ENCODE measurements at places on chromosomes 3 and 15.

DNA sequence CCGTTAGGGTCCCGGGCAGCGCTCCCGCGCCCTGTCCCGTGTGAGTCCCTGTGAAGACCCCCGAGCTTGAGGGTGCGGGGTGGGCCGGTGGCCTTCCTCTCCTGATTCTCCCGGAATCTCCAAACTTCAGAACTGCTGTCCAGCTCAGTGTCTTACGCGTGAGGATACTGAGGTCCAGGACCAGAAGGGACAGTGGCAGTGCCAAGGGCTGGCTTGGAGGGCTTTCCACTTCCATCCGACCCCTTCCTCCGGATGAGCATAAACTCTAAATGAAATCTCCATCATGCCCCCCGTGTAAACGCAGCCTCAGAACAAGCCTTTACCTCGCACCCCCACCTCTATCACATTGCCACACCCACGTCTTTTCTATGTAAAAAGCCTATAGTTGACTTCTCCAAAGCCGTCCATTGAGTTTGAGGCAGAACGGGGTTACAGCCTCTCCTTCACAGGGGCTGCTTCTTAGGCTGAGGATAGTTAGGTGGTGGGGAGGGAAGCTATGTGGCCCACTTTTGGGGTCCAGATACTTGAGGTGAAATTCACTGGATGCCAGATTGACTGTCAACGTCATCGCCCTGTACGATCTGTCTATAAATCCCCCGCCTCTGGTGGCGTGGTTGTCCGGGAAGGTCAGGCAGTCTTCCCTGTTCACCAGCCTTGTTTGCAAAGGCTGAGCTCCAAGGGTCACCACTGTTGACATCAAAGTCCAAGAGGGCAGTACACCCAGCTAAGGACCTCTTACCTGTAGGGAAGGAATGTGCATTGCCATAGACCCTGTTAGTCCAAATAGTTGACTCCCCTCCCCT is 1.1 kb downstream of the EDEM1 start:
- DNase-seq: peak; percentile 15

DNA sequence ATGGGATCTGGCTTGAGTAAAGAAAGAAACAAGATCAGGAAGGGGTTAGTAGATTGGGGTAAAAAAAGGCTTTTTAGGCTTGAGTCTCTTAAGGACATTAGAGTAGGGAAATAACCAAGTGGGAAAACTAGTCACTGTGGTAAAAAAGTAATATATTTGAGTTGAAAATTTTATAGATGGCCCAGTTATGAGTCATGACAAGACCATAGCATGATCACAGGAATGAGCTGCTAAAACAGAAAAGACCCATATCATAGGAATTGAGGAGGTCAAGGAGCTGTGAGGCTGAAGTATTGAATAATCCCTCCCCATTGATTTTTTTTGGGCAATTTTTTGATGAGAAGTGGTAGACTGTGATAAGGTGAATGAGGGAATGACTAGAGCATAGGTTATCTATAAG is 69.2 kb upstream of the TBC1D5 start:
- no peak for DNase-seq

GRCh38 chr3:194488055-194488742 is 1.4 kb upstream of the ATP13A3 start:
- DNase-seq: no peak

DNA sequence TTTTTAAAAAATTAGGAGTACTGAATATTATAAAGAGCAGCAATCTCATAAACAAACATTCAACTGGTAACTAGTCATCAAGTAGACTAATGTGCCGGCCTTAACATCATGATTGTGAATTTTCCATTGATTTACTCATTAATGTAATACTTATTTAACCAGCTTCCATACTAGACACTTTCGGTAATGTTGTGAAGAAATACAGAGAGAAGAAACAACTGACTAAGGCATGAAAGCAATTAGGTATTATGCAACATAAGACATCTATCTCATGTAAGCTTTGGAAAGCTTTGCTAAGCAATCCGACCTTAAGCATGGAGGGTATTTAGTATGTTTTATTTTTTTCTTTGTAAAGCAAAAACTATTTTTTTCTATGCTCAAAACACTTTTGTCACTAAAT is 108.0 kb downstream of the IL1RAP start:
- no peak for DNase-seq

DNA sequence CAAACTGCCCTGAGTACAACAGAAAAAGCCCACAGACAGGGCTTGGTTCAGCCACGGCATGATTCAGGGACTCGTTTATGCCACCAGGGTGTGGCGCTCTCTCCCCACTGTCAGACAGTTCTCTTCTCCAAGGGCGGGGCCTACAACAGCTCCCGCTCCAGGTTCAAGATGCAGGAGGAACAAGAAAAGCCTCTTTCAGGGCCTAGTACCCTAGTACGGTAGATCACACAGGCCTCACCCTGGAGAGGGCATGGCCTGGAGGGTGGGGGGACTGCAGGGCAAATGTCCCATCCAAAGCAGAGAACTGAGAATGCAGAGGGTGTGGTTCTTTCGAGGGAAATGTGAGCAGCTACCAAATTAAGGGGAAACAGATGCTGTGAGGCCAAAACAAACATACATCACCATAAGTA is 12.0 kb downstream of the MESD start:
- DNase-seq: peak; percentile 40

DNA sequence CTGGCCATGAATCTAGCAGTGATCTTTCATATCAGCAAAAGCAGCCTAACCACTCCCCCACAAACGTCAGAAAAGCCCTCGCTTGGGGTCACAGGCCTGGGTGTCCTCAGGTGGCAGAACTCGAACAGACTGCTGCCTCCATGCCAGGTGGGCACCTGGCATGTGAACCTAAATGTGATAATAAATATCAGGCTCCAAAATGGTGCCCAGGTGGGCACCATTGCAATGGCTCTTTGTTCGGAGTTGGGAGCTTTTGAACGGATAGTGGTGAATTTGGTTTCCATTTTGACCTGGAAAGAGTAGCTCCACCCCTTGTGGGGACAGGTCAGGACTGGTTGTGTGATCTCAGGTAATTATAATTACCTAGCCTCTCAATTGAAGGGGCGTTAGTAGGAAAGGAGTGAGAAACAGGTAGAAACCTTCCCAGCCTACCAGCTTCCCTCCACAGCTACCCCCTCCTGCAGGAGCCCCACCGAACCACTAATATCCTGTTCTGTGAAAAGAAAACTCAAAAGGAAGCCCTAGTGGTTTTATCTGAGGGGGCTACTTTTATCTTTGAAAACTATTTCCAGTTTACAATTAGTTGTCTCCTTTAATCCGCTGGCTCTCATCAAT is 18.1 kb downstream of the MYO1E start:
- DNase-seq: no peak

DNA sequence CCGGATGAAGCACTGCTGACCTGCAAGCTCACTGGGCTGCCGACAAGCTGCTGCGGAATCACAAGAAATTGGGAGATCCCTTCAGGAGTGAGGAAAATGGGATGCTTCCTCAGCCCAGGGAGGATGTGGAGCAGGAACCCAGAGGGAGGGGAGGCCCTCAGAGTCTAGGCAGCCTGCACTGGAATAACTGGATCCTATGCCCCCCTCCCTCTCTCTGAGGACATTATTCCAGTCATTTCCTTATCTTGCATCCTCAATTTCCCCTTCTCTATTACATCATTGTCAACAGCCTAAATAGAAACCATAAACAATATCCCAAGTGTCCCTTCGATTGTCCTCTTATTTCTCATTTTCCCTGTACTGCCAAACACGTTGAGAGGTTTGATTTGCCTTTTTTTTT is 169.0 kb downstream of the OPA1 start:
- no peak for DNase-seq

GRCh38 chr3:1251282-1252060 is 158.6 kb downstream of the CNTN6 start:
- DNase-seq: no peak

DNA sequence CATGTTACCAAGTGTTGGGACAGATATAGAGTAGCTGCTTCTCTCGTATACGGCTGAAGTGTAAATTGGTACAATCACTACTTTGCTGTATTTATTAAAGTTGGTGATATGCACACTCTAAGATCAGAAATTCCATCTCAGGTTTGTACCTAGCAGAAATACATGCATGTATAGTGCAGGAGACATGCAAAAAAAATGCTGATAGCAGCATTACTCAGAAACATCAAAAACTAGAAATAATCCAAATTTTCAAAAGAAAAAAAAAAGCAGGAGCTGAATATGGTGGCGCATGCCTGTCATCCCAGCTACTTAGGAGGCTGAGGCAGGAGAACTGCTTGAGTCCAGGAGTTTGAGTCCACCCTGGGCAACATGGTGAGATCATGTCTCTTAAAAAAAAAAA is 31.3 kb upstream of the BCL2A1 start:
- no peak for DNase-seq

GRCh38 chr3:128062033-128062745 is 10.0 kb downstream of the SEC61A1 start:
- DNase-seq: no peak

GRCh38 chr3:67384016-67384415 is 270.4 kb downstream of the SUCLG2 start:
- no peak for DNase-seq

DNA sequence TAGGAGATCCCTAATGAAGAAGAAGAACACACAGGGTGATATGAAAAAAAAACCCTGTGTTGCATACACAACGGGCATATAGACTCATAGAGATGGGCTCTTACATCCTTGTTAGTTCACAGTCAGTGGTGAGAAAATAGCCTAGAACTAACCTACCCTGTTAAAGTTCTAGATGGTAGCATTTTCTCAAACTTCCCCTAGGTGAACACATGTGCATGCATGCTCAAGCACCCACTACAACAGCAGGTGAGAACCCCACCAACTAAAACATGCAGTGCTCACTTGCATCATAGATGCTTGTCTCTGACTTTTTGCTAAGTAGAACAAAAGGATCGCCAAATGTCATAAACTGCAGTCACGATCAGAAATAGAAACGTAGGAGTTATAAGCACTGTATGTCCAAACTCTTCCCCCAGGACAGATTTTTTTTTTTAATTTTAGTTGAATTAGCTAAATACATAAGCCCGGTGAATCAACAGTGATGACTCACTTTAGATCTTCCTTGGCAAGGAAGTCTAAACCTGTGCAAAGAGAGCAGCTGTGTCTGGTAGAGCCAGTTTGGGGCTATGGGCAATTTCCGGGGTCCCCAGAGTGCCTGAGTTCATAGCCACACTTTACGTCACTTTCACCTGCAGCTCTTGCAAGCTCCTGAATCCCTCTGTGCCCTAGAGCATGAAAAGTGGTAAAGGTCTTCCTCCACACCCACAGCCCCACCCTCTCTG is 96.2 kb upstream of the SEMA6D start:
- DNase-seq: no peak

DNA sequence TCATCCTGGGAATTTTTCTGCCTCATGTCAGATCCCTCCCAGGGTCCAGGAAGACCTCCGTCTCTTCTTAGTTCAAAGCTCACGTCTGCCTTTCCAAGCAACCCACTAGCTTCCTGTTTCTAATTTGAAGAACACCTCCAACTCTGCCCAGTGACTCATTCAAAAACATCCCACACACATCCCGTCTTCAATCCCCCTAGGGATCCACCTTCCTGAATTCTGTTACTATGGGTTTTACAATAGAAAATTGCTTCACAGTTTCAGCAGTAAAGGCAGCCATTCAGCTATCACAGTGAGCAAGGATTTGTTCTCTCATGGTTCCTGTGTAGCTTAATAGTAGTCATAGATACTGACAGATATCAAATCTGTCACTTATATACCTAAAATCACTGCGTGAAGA is 308.3 kb upstream of the CCDC54 start:
- no peak for DNase-seq

- DNase-seq: no peak
These were observed 101.8 kb downstream of the PCCB start for GRCh38 chr3:136351905-136352304.

- DNase-seq: no peak
These were observed 28.4 kb downstream of the RASGRP1 start for GRCh38 chr15:38536201-38536676.

DNA sequence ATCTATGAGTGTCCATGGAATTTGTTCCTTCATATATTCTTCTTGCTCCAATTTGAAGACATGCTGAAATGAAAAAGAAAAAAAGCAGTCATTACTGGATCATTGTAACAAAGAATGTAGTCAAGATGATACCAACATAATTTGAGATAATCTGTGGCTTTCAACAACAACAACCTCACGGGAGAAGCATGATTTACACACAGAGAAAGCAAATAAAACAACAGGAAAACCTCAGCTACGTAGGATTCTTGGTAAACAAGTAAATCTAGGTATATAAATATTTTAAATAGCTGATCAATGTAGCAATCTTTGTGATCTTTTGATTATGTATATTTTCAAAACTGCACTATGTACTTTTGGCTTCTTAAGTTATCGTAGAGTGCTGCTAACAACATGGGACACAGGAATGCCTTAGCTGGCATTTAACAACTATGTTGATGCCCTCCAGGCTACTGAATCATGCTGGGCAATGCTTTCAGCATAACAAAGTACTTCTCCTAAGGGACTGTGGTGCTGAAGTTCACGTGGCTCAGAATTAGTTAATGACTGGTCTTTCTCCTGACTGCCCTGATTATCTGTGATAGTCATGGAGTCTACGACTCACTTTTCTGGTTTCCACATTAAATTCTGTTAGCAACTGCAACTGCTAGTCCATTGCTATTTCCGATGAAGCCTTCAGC is 96.5 kb upstream of the MYO5C start:
- DNase-seq: no peak

GRCh38 chr3:186264608-186265400 is 97.2 kb downstream of the DGKG start:
- no peak for DNase-seq

DNA sequence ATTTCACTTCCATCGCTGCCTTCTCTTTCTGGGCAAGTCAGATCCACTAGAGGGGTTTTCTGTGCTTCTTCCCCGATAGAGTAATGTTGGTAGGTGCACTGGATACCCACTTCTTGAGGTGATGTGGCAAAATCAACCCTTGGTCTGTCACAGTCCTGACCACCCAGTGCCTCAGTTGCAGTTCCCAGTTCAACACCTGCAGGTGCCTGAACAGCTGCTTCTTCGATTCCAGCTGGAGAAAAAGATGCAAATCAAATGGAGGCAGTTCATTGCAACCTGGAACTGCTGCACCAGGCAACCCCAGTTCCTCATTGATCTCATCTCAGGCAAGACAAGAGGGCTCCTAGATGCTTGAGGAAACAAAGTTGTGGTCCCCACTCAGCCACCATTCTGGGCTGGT is 186.6 kb downstream of the UBE2E2 start:
- no peak for DNase-seq

Data from neuronal stem cell (in vitro differentiated cells).